DMS 273 treated with DMSO at 0.1 percent for 48 hours (cell line): ENCODE measurements at places on chromosomes 5 and 9.

GRCh38 chr9:82410306-82410705 is 421.7 kb downstream of the SPATA31D1 start:
- no peak for DNase-seq

DNA sequence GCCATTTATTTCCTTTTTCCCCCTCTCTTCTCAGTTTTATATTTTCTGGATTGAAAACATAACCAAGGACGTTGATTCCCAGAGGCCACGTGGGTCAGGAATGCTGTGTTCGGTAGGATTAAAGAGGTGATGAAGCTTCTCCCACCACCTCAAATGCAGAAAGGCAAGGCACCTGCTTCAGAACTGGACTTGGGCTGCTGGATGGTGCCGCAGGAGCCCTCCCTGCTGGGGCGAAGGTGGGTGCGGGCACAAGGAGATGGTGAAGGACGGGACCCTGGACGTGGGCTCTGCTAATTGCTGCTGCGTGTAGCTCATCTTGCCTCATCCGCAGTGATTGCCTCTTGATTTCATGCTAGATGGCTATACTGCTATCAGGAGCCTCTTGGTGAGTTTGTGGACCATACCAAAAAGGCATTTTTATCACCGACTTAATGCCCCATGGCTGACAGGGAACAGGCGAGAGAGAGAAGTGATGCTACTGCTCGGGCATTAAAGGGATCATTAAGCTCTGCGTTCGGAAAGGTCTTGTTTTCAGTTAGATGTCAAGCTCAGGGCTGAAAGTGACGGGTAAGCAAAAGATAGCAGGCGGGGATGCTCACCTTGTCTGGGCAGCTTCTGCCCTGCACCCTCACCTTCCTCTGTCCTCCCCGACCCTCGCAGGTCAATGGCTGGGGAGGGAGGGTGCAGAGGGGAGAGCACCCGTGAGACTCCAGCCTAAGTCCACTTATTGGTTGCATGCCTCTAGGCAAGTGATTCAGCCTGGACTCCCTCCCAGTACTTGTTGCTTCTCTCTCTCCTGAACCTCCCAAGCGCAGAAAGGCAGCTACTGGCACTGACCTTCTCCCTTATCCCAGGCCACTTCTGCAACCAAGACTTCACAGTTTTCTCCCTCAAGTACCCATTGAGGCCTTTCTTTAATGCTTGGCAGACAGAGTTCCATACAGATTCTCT is 71.6 kb upstream of the FSTL4 start:
- no peak for DNase-seq

- DNase-seq = no peak
These were observed 62.7 kb downstream of the SSBP2 start for GRCh38 chr5:81688215-81688614.

- DNase-seq = no peak
These were observed 11.5 kb upstream of the ALDH1B1 start for GRCh38 chr9:38380872-38381534.

DNA sequence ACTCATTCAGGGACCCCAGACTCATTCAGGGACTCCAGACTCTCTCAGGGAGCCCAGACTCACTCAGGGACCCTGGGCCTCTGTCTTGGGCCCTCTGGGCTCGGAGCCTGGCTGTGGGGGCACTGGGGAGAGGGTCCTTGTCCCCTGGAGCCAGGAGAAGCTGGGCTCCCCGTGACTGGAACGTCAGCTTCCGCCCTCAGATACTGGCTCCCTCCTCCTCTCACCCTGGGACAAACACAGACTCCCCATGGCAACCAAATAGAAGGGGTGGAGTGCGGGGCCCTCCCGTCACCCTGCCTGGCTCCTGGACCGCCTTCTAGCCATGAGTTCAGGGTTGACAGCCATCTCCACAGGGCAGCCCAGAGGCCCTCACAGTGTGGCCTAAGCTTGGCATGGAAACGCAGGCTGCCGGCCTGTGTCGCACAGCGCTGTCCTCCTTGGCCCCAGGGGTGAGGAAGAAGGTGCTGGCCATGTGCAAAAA is 27.6 kb downstream of the ZDHHC11B start:
- DNase-seq = no peak
